ENCODE measurements at places on chromosomes 2 and 18. TPM values are rescaled to one million over a fixed set of nuclear protein-coding genes. Genes with fewer than 3 reads are reported as not detected.

Gene FEV
- not detected for total RNA-seq

Gene COL3A1
- 1.4 TPM for total RNA-seq

Gene REG3G
- total RNA-seq: not detected

Gene ZRANB3
- 6.0 TPM for total RNA-seq

Gene GPBAR1
- 0.13 TPM for total RNA-seq

Gene ZNF397
- 8.1 TPM for total RNA-seq

Gene RAB27B
- total RNA-seq: not detected

Gene ASPRV1
- under 0.01 TPM for total RNA-seq

Gene STARD6
- total RNA-seq: 0.13 TPM

Gene ST6GAL2
- total RNA-seq: 0.63 TPM

Gene SERPINB12
- not detected for total RNA-seq

Gene CCDC141
- 1.5 TPM for total RNA-seq

Measured in dermis microvascular lymphatic vessel endothelial cell (primary cell).